ENCODE measurements at places on chromosomes 1 and 21.

- DNase-seq, result no peak
These were observed 19.6 kb downstream of the EDN2 start for GRCh38 chr1:41464885-41465284.

DNA sequence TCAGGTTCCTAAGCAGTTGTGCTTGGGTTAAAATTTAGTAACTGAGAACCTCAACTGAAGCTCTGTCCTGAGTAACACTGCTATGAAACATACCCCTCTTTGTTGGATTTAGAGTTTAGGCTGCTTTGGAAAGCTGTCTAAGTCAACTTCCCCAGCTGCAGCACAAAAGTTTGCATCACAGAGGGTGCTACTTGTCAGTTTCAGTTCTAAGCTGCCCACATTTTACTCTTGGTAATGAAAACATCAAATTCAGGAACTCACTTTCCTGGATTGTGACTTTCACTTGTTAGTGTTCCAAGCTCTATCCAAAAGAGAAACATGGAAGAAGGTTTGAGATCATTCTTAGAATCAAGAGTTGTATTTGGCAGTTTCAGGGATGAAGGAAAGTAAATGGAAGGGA is 191.7 kb upstream of the NFIA start:
- DNase-seq, result no peak

- DNase-seq, result no peak
These were observed 48.4 kb downstream of the ZBTB40 start for GRCh38 chr1:22500058-22500457.

DNA sequence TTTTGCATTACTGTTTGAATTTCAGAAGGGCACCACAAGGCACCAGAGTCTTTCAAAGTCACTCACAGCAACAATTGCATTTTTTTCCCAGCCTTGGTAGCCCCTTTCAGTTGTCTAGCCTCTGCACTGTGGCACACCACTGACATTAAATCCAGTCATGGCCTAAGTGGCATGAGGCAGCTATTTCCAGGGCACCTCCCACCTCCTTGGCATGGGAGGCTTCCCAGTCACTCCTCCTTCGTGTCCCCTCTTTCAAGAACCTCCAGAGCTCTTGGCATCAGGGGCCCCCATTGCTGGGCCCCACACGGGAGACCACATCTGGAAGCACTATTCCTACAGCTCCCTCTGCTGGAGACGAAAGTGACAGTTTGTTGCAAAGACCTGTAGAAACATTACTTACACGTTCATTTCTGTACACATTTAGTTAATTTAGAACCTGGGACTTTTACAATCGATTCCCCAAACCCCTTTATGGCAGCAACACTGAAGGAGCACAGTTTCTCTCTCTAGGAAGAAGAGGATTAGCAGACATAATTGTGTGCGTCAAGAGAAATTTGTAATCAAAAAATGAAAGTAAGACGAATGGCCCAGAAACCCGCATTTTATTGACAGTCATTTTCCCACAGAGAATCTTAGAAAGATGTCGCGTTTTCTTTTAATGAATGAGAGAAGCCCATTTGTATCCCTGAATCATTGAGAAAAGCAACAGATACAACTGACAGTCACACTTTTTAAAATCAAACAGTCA is 5.7 kb upstream of the CHD5 start:
- no peak for DNase-seq

DNA sequence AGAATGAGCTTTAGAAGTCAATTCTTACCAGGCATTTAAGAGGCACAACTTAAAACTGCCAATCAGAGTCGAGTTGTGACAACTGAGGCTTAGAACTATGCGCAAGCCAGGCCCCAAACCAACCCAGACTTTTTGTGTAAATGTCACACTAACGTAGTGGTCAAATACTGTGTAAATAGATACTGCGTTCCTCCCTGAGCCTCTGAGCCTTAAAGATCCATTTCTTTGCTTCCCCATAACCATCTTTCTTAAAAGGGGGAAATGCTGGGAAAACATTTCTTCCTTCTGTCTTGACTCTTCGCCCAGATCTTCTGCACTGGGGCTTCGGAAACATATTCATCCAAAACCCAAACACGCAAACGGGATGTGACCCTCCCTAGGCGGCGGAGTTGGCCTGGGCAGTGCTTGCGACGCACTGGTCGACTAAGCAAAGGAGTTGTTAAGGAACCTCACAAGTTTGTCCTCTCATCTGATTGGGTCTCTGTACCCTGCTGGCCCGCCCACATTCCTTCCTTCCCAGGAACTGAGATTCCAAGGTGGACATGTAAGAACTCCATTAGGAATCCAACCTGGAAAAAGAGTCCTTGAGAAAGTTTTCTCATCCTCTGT is 2.6 kb downstream of the ADAMTS5 start:
- no peak for DNase-seq

GRCh38 chr21:33789697-33790096 is 125.9 kb downstream of the ATP5PO start:
- DNase-seq, result peak; percentile 20

DNA sequence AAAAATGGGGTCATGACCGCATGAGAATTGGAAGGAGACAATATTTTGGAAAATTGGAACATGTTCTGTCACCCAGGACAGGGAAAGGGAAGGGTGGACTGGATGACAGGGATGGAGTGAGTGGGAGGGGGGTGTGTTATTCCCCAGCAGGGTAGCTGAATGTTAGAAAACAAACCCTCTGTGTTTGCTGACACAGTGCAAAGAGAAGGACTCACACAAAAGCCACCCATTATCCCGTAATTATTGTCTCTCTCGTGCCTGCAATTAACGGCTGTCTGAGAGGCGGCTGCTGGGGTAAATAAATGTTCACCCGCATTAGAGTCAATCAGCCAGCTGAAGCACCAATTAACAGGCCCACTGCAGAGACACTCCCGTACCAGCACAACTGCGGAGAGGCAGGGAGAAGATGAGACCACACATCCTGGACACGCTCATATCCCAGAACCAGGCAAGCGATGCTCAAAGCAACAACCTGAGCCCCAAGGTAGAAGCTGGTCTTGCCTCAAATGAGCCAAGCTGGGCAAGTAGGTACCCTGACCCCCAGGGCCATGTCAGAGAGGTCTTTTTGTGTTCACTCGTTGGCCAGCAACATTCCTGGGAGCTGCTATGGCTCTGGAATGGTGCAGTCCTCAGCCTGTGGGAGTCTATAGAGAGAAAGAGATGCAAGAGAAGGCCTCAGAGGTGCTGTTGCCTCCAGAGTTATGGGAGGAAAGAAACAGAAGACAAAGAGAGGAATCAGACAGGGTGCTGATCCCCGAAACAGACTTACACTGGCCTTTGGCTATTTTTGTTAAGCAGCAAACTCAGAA is 19.4 kb downstream of the PLEKHA6 start:
- no peak for DNase-seq

- DNase-seq, result no peak
These were observed 411.0 kb upstream of the ESRRG start for GRCh38 chr1:217133958-217134856.

DNA sequence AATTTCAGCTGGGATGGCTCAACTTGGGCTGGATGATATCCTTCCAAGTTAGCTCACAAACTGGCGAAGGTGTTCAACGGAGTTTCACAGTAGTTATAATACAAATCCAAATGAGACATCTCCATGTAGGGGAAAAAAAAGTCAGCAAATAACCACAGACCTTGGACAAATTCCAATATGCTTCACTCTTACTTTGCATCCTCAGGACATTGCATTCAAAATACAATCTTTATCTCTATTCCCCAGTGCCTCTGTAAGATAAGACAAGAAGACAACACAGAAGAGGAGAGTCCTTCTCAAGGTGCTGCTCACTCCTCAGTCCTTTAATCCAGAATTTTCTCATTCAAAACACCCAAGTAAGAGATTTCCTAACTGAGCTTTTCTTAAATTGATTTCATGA is 1797.7 kb downstream of the MRPL39 start:
- no peak for DNase-seq

GRCh38 chr1:247370786-247371732 is 39.4 kb upstream of the ZNF496 start:
- DNase-seq, result no peak

DNA sequence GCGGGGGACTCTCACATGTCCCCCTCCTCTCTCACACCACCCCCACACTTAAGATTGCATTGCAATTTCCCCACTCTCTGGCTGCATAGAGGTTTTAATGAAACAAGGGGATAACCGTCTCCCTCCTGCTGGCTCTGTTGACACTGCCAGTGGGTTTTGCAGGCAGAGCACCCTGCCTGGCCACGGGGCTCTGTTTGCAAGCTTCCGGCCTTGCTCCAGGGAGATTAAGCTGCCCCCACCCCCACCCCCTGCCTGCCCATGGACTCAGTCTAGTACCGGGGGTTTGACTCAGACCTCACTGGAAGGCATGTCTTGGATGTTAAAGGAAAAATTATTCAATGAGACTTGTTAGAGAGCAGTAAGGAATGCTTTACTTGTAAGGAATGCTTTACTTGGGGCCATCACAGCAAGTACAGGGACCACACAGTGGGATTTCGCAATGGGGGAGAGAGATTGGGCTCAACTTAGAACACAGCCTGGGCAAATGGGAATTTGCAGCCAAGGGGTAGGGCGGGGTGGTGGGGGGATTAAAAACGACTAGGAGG is 101.0 kb downstream of the AJAP1 start:
- DNase-seq, result no peak

DNA sequence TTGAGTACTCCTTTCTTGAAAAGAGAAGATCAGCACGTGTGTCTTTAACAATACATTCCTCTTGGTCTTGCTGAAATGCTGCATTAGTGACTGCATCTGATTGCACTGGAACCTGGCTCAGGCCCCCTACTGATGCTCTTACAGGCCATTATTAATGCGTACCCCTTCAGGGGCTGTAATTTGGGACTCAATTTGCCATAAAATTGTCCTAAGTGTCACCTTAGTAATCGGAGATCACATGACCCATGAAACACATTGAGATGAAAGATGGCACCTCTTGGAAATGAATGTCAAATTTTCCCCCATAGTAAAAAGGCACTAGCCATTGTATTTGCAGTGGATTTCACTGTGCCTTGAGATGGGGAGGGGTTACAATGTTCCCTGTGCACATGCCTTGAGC is 563.3 kb downstream of the KIF26B start:
- DNase-seq, result no peak

DNA sequence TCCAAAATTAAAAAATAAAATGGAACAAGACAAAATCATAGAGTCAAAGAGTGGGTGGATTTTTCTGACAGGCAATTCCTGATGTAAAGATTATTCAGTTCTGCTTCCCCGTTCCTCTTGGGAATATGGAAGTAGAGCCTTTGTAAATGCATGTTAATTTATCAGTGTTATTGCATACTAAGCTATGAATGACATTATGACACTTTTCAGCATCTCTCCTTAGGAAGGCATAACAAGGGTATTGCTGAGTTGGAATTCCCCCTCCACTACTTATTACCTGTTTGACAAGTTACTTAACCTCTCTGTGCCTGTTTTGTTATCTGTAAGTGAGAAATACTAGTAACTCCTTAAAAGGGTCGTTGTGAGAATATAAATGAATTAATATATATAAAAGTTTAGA is 640.4 kb downstream of the LMO4 start:
- DNase-seq, result no peak

- no peak for DNase-seq
These were observed 76.4 kb upstream of the MARK1 start for GRCh38 chr1:220451532-220451931.

- peak; percentile 16 for DNase-seq
These were observed 53.4 kb upstream of the CITED4 start for GRCh38 chr1:40915581-40915980.

- DNase-seq, result peak; percentile 63
These were observed 105.9 kb downstream of the BCAR3 start for GRCh38 chr1:93575621-93576284.

DNA sequence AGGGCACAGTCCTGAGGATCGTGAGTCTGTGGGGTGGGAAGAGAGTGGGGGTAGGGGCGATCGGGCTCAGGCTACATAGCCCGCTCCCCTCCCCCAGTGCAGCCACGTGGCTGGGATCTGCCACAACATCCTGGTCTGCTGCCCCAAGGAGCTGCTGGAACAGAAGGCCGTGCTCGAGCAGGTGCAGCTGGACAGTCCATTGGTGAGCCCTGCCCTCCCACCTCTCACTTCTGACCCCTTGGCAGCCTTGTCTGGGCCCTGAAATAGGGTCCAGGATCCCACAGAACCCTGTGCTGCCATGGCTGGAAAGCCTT is 5.0 kb downstream of the CNKSR1 start:
- DNase-seq, result no peak

GRCh38 chr1:176066709-176067108 is 140.4 kb downstream of the COP1 start:
- no peak for DNase-seq

DNA sequence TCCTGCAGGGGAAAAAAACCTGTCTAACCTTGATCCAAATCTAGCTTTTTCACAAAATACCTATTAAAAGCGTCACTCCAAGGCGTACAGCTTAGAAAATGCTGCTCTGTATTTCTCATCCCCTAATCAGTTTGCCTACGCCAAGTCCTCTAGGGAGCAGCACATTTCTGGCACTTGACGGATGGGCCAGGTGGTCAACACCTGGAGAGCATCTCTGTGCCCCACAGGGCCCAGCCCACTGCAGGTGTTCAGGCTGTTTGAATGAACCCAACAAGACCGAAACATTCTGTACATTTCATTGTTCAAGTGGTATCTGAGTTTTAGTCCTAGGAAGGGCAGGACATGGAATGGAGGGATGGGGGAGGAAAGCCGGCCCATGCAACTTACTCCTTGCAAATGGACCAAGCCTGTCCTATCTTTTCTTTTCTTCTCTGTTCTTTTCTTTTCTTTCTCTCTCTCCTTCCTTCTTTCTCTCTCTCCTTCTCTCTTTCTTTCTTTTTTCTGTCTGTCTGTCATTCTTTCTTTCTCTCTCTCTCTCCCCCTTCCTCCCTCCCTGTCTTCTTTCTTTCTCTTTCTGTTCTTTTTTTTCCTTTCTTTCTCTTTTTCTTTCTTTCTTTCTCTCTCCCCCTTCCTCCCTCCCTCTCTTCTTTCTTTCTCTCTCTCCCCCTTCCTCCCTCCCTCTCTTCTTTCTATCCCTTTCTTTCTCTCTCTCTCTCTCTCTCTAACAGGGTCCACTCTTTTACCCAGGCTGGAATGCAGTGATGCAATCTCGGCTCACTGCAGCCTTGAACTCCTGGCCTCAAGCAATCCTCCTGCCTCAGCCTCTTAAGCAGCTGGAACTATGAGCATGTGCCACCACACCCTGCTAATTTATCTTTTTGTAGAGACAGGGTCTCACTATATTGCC is 29.1 kb downstream of the IGFN1 start:
- DNase-seq, result no peak

GRCh38 chr1:171743081-171743870 is 1.4 kb upstream of the VAMP4 start:
- DNase-seq, result no peak

GRCh38 chr1:51265618-51266017 is 29.5 kb downstream of the RNF11 start:
- DNase-seq, result no peak

- DNase-seq, result no peak
These were observed 11.6 kb downstream of the HHAT start for GRCh38 chr1:210340311-210340710.
